ENCODE measurements at places on chromosomes 2 and 18. TPM values are rescaled to one million over a fixed set of nuclear protein-coding genes. Genes with fewer than 3 reads are reported as not detected.

ONECUT2 gene
- 0.04 TPM for total RNA-seq

C2orf80 gene
- not detected for total RNA-seq

ZNF521 gene
- total RNA-seq: 13.2 TPM

- H3K27me3 ChIP-seq: no peaks in the 10 kb centered on the region
- H3K4me3 ChIP-seq: no peak overlapping the region
- no peaks in the 10 kb centered on the region for H3K36me3 ChIP-seq
- DNase-seq: no peak
- H3K27ac ChIP-seq: no peak overlapping the region
- no peaks in the 10 kb centered on the region for H3K4me1 ChIP-seq
Observed at GRCh38 chr2:217751192-217751591, 251.6 kb downstream of the TNS1 start.

DNA sequence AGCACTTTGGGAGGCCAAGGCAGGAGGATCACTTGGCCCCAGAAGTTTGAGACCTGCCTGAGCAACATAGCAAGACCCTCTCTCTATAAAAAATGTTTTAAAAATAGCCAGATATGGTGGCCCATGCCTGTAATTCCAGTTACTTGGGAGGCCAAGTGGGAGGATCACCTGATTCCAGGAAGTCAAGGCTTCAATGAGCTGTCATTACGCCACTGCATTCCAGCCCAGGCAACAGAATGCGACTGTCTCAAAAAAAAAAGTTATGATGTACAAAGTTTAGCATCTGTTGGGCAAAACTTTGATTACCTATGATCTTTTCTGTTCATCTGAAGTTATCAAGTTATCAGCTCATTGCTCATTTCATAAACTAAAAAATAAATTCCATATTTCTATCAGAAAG lies 504.1 kb upstream of the PKDCC start:
- DNase-seq: no peak
- no peak overlapping the region for H3K27ac ChIP-seq
- no peaks in the 10 kb centered on the region for H3K27me3 ChIP-seq
- H3K4me1 ChIP-seq: no peaks in the 10 kb centered on the region
- no peak overlapping the region for H3K4me3 ChIP-seq
- H3K36me3 ChIP-seq: no peaks in the 10 kb centered on the region

GRCh38 chr2:224565452-224566035 lies 19.6 kb downstream of the CUL3 start:
- peaks cover 64% of the 10 kb centered on the region for H3K4me1 ChIP-seq
- no peaks in the 10 kb centered on the region for H3K36me3 ChIP-seq
- no peak for DNase-seq
- no peaks in the 10 kb centered on the region for H3K27me3 ChIP-seq

GRCh38 chr2:186882511-186883071 lies 33.6 kb upstream of the ZSWIM2 start:
- no peak overlapping the region for H3K4me3 ChIP-seq
- H3K4me1 ChIP-seq: no peaks in the 10 kb centered on the region
- H3K27me3 ChIP-seq: no peaks in the 10 kb centered on the region
- no peak for DNase-seq
- no peaks in the 10 kb centered on the region for H3K36me3 ChIP-seq

DNA sequence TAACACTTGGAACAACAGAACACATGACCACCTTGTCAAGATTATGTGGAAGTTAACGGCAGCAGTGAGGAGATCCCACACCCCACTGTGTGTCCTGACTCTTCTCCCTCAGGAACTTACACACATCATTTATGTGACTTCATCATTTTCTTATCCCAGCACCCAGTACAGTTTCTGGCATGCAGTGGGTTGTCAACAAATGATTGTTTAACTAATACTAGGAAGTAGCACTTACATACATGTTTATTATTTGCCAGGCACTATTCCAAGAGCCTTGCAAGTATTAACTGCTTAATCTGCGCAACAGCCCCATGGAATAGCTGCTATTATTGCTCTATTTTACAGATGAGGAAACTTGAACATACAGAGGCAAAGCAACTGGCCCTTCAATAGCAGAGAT lies 391.5 kb downstream of the TXNL1 start:
- H3K27me3 ChIP-seq: no peaks in the 10 kb centered on the region
- DNase-seq: no peak
- H3K36me3 ChIP-seq: no peaks in the 10 kb centered on the region
- H3K4me1 ChIP-seq: no peaks in the 10 kb centered on the region

- H3K27ac ChIP-seq: peak overlapping the region; percentile 90
- H3K36me3 ChIP-seq: no peaks in the 10 kb centered on the region
- H3K27me3 ChIP-seq: no peaks in the 10 kb centered on the region
- DNase-seq: no peak
- peaks cover 44% of the 10 kb centered on the region for H3K4me1 ChIP-seq
Observed at GRCh38 chr2:71700041-71700657, 246.8 kb downstream of the DYSF start.

DNA sequence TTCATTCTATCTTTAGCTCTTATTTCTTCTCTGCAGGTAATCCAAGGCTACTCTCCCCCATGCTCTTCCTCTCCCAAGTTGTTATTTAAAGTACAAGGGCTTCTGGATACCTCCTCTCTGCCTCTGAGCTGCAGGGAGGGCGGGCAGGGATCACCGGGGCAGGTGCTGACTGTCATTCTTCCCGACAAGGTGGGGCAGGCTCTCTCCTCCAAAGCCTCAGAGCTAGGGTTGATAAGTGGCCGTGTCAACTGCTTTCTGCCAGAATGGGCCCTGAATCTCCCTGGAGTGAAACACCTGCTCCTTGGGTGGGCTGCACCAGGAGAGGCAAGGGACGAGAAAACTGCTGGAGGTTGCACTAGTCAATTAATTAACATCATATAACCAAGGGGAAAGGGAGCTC lies 250.3 kb downstream of the SLC4A3 start:
- no peaks in the 10 kb centered on the region for H3K27me3 ChIP-seq
- H3K4me3 ChIP-seq: no peak overlapping the region
- no peak overlapping the region for H3K27ac ChIP-seq

GRCh38 chr2:217269701-217270484 lies 410.0 kb upstream of the TNP1 start:
- H3K4me3 ChIP-seq: no peak overlapping the region
- no peaks in the 10 kb centered on the region for H3K36me3 ChIP-seq
- no peaks in the 10 kb centered on the region for H3K27me3 ChIP-seq
- DNase-seq: no peak
- H3K27ac ChIP-seq: no peak overlapping the region
- peaks cover 14% of the 10 kb centered on the region for H3K4me1 ChIP-seq

Data from psoas muscle (tissue), 8 donors.